ENCODE measurements at places on chromosomes 11 and 22.

GRCh38 chr22:47245786-47246185 is 483.3 kb downstream of the TBC1D22A start:
- DNase-seq: no peak

DNA sequence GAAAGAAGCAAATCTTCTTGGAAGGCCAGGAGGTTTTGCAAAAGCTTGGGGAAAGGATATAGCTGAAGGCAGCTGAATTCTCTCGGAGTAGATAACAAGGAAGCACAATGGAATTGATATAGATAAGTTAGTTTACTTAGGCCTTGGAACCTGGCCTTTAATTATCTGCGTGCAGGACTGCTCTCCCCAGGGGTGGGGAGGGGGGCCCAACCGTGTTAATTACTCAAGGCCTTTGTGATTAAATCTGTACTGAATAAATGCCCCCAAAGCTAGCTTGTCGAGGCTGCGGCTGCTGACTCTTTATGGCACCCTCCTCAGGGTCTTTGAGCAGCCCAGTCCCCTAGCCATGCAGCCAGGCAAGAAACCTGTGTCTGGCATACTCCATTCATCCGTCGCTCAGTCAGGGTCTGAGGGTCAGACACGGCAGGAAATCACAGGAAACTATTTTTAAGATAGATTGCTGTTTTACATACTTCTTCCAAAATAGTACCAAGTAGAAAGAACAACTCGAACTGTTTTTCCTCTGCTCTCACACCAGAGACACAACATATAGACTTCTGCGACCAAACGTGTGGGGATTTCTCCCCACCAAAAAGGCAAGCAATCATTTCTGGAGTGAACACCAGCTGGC is 36.5 kb downstream of the MS4A2 start:
- no peak for DNase-seq

GRCh38 chr11:72828692-72829101 is 14.5 kb downstream of the ATG16L2 start:
- DNase-seq: no peak

- DNase-seq: no peak
These were observed 314.1 kb downstream of the CTTN start for GRCh38 chr11:70712471-70712870.

All from inflammatory macrophage treated with lipopolysaccharide for 4 hours (primary cell).